HepG2 (cell line): ENCODE measurements at places on chromosomes 12 and 14. TPM values are rescaled to one million over a fixed set of nuclear protein-coding genes. Genes with fewer than 3 reads are reported as not detected.

GRCh38 chr12:114241973-114242434 is 163.9 kb downstream of the TBX5 start:
- DNase-seq = no peak

GPRC5D gene
- not detected in 2 replicates for total RNA-seq

- peak; percentile 7 for DNase-seq
Measured at GRCh38 chr12:18108611-18109010, 18.6 kb upstream of the RERGL start.

FSCB gene
- not detected in 2 replicates for total RNA-seq

MUCL1 gene
- total RNA-seq = not detected in 2 replicates
